ENCODE measurements at places on chromosomes 3 and 15. TPM values are rescaled to one million over a fixed set of nuclear protein-coding genes. Genes with fewer than 3 reads are reported as not detected.

The TRH gene
- not detected for total RNA-seq

The SPESP1 gene
- total RNA-seq = 3.4 TPM

The CCR8 gene
- not detected for total RNA-seq

The STAC gene
- 8.6 TPM for total RNA-seq

The ST3GAL6 gene
- 10.8 TPM for total RNA-seq

The CADPS gene
- 8.1 TPM for total RNA-seq

The SLC27A2 gene
- total RNA-seq = not detected

The GOLGA8Q gene
- 1.3 TPM for total RNA-seq

The PDZRN3 gene
- 314 TPM for total RNA-seq

- H3K4me3 ChIP-seq = no peak overlapping the region
- no peaks in the 10 kb centered on the region for H3K36me3 ChIP-seq
- no peaks in the 10 kb centered on the region for H3K4me1 ChIP-seq
- no peaks in the 10 kb centered on the region for H3K27me3 ChIP-seq
- DNase-seq = no peak
- H3K27ac ChIP-seq = no peak overlapping the region
Measured at GRCh38 chr15:87033056-87033455, 953.4 kb downstream of the AGBL1 start.

DNA sequence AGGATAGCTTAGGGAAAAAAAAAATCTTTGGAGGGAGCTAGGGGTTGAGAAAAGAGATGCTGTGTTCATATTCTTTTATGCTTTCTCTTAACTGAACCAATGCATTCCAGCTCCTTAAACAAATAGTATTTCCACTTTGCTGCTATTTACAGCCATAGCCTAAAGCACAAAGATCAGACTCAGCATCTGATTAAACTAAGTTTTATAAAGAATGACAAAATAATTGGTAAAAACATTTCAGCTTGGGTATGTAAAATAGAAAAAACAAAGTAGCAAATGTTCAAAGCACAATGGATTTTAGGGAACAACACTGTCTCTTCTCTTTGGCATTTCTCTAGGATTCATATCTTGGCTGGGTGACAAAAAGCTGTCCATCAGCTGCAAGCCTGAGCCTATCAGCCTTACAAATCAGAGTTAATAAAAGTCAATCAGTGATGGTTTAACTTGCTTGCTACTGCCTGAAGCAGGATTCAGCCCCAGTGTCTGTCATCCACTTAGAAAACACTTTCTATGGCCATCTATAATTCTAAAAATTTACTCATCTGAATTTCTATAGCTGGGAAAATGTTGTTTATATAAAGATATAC is 232.1 kb upstream of the CDIN1 start:
- H3K4me3 ChIP-seq = no peak overlapping the region
- no peaks in the 10 kb centered on the region for H3K4me1 ChIP-seq
- no peak for DNase-seq
- no peaks in the 10 kb centered on the region for H3K27me3 ChIP-seq
- no peaks in the 10 kb centered on the region for H3K36me3 ChIP-seq

GRCh38 chr15:98649472-98650416 is 1.4 kb downstream of the IGF1R start:
- H3K36me3 ChIP-seq = no peaks in the 10 kb centered on the region
- peaks cover 46% of the 10 kb centered on the region for H3K4me1 ChIP-seq
- H3K27ac ChIP-seq = peak overlapping the region; percentile 93
- DNase-seq = peak; percentile 87
- H3K4me3 ChIP-seq = peak overlapping the region; percentile 74

DNA sequence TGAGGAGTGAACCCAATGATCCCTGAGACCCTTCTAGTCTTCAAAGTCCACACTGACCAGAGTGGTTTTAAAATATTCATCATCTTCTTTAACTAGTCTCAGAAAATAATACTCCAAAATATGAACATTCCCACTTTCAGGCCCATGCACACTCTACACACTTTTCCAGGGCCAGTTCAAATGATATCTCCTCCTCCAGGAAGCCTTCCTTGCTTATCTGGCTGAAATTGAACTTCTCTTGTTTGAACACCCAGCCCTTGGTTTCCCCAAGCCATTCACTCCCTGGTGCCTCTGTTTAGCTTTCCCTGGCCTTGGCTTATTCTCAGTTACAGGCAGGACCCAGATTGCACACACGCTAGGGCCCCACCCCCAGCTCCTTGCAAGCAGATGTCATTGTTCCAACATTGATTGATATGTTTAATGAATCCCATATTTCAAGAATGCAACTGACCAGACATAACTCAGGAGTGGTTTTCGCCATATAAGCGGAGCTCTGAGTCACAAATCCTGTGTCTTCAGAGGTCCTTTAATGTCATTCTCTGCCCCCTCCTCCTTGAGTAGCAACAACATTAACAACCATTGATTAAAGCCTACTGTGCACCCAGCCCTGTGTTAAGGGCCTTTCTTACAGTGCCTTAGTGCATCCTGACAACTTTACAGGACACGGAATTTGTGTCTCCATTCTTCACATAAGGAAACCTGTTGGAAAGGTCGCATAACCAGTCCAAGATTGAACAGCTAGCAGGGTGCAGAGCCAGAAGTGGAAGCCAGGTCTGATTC is 2.1 kb downstream of the ITGA11 start:
- peak; percentile 82 for DNase-seq
- peaks cover 13% of the 10 kb centered on the region for H3K4me1 ChIP-seq
- H3K27me3 ChIP-seq = peaks cover 63% of the 10 kb centered on the region

- no peak overlapping the region for H3K4me3 ChIP-seq
- H3K27me3 ChIP-seq = no peaks in the 10 kb centered on the region
- no peak for DNase-seq
- H3K36me3 ChIP-seq = no peaks in the 10 kb centered on the region
- H3K27ac ChIP-seq = no peak overlapping the region
Measured at GRCh38 chr3:190458040-190458439, 8.3 kb upstream of the TMEM207 start.

DNA sequence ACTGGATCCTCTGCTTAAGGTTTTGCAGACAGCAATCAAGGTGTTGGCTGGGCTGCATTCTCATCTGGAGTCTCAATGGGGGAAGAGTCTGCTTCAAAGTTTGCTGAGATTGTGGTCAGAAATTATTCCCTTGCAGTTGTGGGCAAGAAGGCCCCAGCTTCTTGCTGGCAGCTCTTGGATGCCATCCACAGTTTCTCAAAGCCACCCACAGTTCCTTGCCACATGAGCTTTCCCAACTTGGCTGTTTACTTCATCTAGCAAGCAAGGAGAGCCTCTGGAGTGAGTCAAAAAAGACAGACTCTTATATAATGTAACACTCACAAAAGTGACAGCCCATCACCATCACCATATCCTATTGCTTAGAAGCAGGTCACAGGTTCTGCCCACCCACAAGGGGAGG is 62.1 kb upstream of the ABHD2 start:
- no peak for DNase-seq
- H3K4me3 ChIP-seq = no peak overlapping the region
- H3K36me3 ChIP-seq = no peaks in the 10 kb centered on the region

- peaks cover 21% of the 10 kb centered on the region for H3K4me1 ChIP-seq
- DNase-seq = no peak
- H3K4me3 ChIP-seq = no peak overlapping the region
- no peaks in the 10 kb centered on the region for H3K27me3 ChIP-seq
- H3K36me3 ChIP-seq = no peaks in the 10 kb centered on the region
- H3K27ac ChIP-seq = no peak overlapping the region
Measured at GRCh38 chr15:56821721-56822425, 88.6 kb upstream of the ZNF280D start.

GRCh38 chr3:74920721-74921350 is 306.4 kb upstream of the CNTN3 start:
- H3K27ac ChIP-seq = no peak overlapping the region
- no peaks in the 10 kb centered on the region for H3K36me3 ChIP-seq
- H3K27me3 ChIP-seq = no peaks in the 10 kb centered on the region
- no peak for DNase-seq

GRCh38 chr3:132346841-132347736 is 29.9 kb downstream of the ACP3 start:
- H3K27me3 ChIP-seq = no peaks in the 10 kb centered on the region
- H3K4me3 ChIP-seq = no peak overlapping the region
- DNase-seq = no peak
- H3K4me1 ChIP-seq = no peaks in the 10 kb centered on the region

- H3K36me3 ChIP-seq = no peaks in the 10 kb centered on the region
- H3K4me3 ChIP-seq = no peak overlapping the region
- H3K4me1 ChIP-seq = no peaks in the 10 kb centered on the region
- DNase-seq = no peak
- no peaks in the 10 kb centered on the region for H3K27me3 ChIP-seq
Measured at GRCh38 chr3:53978386-53978785, 86.7 kb upstream of the SELENOK start.

DNA sequence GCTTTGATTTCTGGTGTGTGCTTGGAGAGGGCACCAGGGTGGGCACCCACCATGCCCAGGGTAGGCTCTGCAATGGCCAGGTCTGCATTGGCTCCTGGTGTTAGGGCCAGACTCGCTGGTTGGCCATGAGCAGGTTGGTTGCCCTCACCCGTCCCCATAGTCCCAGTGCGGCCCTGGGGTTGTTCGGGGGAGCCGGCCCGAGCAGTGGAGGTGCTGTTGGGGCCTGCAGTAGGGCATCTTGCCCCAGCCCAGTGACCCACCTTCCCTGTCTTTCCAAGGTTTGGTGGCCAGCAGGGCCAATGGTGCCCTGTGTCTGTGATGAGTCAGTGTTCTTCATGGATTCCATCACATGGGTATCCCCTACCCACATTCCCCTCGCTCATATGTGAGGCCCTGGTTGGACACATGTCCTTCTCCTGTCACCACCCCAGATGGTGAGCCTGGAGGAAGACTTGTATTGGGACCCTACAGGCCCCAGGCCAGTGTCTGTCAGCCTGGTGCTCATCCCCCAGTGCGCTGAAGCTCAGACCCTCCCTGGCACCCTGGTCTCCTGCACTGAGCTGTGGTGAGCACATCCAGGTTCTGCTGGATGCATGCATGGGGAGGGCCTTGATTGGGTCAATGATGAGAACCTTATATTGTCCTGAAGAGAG is 190.1 kb downstream of the UBE3A start:
- peak; percentile 84 for DNase-seq
- H3K4me1 ChIP-seq = no peaks in the 10 kb centered on the region
- H3K36me3 ChIP-seq = no peaks in the 10 kb centered on the region
- H3K4me3 ChIP-seq = no peak overlapping the region
- no peak overlapping the region for H3K27ac ChIP-seq
- H3K27me3 ChIP-seq = no peaks in the 10 kb centered on the region

DNA sequence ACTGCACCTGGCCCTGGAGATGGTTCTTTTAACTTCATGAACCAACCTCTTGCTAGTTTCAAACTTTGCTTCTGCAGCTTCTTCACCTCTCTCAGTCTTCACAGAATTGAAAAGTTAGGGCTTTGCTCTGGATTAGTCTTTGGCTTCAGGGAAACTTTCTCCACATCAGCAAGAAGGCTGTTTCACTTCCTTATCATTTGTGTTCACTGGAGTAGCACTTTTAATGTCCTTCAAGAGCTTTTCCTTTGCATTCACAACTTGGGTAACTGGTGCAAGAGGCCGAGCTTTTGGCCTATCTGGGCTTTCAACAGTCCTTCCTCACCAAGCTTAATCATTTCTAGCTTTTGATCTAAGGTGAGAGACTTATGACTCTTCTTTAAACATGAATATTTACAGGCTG is 15.7 kb upstream of the TM2D3 start:
- H3K4me1 ChIP-seq = no peaks in the 10 kb centered on the region
- H3K4me3 ChIP-seq = no peak overlapping the region
- H3K36me3 ChIP-seq = peaks cover 58% of the 10 kb centered on the region
- no peak overlapping the region for H3K27ac ChIP-seq
- DNase-seq = no peak

GRCh38 chr3:966341-966740 is 126.5 kb upstream of the CNTN6 start:
- no peak overlapping the region for H3K27ac ChIP-seq
- no peaks in the 10 kb centered on the region for H3K36me3 ChIP-seq
- H3K4me1 ChIP-seq = no peaks in the 10 kb centered on the region
- H3K4me3 ChIP-seq = no peak overlapping the region

DNA sequence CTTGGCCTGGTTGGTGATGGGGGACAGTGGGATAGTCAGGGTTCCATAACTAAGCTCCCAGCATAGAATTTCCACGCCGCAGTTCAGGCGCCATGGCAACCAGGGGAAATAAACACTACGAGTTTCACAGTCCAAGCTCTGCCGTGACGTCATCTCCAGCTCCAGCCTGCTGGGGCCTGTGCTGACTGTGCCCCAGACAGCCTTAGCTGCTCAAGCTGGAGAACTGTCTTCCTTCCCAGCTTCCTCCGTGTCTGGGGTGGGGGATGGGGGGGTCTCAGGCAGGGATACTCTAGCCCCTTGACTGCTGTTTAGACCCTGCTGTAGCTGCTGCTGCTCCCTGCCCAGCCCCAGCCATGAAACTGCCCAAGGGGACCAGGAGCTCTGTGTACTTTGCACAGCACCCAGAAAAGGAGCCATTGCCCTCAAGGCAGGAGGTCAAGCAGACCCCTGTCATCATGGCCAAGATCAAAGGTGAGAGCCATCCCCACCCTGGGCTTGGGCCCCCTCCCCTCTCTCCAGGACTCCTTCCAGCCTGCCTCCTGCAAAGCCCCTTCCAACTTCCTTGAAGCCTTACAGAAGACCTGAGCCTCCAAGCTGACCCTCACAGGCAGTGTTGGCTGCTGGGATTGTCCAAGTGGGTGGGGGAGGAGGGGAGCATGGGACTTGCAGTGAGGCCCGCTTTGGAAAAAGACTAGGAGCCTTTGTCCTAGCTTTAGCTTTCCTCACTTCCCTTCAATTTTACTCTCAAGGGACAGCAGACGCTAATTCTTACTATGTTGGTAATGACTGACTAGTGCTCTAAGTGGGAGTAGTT is 11.4 kb upstream of the CSPG4 start:
- H3K27ac ChIP-seq = peak overlapping the region; percentile 84
- H3K4me3 ChIP-seq = no peak overlapping the region
- no peaks in the 10 kb centered on the region for H3K27me3 ChIP-seq

All from esophagus muscularis mucosa (tissue), 4 donors.